CD8-positive, alpha-beta T cell (primary cell): ENCODE measurements at places on chromosomes 7 and 10. TPM values are rescaled to one million over a fixed set of nuclear protein-coding genes. Genes with fewer than 3 reads are reported as not detected.
A peak's percentile ranks its signal among the peaks of the same experiment; 100 is the strongest.

DNA sequence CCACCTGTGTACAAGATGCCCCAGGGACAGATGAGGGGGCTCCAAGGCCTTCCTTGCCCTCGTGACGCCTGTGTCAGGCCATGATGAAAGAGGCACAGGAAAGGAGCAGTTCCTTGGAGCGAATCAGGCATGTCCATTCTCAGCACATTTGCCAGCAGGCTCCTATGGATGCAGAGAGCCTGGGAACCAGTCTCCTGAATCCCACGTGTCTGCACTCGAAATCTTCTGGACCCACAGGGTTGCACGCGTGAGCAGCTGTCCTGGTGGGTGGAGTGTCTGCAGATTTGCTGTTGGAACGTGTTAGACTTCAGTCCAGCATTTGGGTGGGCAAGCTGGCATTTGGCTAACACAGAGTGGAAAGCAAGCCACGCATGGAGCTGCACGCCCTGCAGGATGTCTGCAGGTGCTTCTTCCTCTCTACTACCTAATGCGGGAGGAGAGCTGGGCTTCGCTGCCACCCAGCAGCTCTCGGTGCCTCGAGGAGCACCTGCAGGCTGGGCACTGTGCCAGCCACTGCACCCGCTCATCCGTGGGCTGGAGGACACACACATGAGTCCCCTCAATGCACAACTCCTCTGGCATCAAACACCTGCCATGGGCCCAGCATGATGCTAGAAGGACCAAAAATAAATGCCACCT lies 140.7 kb downstream of the PAXIP1 start:
- no peak for DNase-seq

GRCh38 chr10:28988980-28989379 lies 299.9 kb upstream of the LYZL1 start:
- no peak for DNase-seq

Gene HMX3
- 0.35 TPM for total RNA-seq

- no peak for DNase-seq
Measured at GRCh38 chr10:104201636-104202035, 30.5 kb downstream of the CFAP43 start.

Gene ARHGEF35
- 1.2 TPM for total RNA-seq

Gene TRIL
- total RNA-seq = not detected

- DNase-seq = no peak
Measured at GRCh38 chr10:78297997-78298396, 264.3 kb downstream of the RPS24 start.

Gene DYNC1I1
- total RNA-seq = not detected

DNA sequence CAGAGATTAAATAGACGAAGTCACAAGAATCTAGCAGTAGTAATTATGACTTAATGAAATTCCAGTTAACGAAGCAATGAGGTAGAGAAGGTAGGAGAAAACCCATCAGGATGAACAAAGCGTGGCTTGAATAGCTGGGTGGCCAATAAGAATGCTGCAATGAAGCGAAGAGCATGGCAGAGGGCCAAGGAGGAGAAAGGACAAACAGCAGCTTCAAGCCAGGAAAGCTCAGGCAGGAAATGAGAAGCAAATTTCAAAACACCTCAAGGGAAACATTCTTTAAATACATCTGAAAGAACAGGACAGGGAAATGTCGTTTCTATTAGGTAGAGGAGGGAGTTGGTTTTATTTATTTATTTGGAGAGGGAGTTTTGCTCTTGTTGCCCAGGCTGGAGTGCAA lies 122.5 kb downstream of the KIAA1217 start:
- no peak for DNase-seq

DNA sequence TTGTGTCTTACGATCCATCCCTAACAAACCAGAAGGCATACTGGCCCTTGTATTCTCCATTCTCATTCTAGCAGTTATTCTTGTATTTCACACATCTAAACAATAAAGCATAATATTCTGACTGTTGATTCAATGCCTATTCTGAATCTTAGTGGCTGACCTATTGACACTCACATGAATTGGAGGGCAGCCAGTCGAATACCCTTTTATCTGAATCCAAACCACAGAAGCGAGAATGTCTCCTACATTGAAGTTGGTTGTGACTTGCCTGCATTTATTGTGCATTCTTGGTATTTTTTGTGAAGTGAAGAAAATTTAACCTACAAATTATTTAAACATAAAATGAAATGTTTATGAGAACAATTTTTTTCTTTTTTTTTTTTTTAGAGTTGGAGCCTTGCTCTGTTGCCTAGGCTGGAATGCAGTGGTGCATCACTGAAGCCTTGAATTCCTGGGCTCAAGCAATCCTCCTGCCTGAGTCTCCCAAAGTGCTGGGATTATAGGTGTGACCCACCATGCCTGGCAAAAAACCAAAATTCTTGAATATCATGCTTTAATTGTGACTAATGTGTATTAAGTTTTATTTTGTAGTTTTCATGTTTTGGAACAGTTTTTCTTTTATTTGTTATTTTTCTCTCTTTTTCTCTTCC lies 22.7 kb downstream of the EXOC4 start:
- DNase-seq = no peak

GRCh38 chr7:111138193-111138569 lies 47.3 kb downstream of the LRRN3 start:
- peak; percentile 40 for DNase-seq

Gene KAZALD1
- total RNA-seq = not detected

DNA sequence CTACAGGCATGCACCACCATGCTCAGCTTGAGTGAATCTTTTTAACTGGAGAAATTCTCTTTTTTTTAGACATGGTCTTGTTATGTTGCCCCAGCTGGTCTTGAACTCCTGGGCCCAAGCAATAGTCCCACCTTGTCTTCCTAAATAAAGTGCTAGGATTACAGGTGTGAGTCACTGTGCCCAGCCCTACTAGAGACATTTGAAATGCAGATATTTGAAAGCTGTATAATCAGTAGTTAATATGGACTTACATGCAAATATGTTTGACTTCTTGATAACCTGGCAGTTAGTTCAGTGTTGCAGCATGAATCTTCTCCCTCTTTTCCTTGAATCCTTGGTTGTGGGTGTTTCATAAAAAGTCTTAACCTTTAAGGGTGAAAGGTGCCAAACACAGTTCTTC lies 8.7 kb downstream of the TRRAP start:
- DNase-seq = no peak

DNA sequence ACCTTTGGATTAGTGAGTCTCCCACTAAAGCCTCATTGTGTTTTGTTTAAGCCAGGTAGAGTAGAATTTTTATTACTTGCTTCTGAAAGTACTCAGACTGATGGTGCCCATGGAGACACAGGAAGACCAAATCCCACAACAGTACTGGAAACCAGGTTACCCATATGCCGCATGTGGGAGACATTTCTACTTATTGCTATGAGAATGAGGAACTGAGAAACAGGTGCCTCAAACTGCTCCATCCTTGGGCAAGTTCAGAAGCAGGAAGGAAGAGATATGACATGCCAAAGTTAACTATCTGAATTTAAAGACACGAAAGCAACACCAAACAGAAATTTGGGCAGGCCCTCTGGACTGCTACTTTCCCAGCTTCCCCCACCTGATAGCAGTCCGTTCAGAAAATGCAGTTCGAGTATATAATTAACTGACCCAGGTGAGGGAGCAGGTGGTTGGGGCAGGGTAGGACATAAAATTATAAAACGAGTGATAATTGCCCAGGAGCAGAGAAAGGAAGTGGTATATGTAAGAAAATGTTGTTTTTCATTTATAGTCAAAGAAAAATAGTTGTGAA lies 382.3 kb upstream of the MTPN start:
- DNase-seq = no peak

Gene SAP25
- 30.5 TPM for total RNA-seq

GRCh38 chr10:17802976-17803375 lies 6.2 kb upstream of the MRC1 start:
- no peak for DNase-seq

- no peak for DNase-seq
Measured at GRCh38 chr7:73822319-73823173, 8.2 kb upstream of the CLDN4 start.

- no peak for DNase-seq
Measured at GRCh38 chr10:72332423-72333111, 22.2 kb downstream of the DNAJB12 start.

Gene RBM20
- 1.7 TPM for total RNA-seq
